ENCODE measurements at places on chromosomes 13 and 19.
A peak's percentile ranks its signal among the peaks of the same experiment; 100 is the strongest.

- no peak for DNase-seq
Measured at GRCh38 chr19:15759962-15760565, 22.3 kb downstream of the OR10H3 start.

GRCh38 chr13:34431827-34432581 is 510.1 kb upstream of the NBEA start:
- DNase-seq, result no peak

GRCh38 chr13:73336773-73337172 is 278.0 kb downstream of the KLF5 start:
- no peak for DNase-seq

DNA sequence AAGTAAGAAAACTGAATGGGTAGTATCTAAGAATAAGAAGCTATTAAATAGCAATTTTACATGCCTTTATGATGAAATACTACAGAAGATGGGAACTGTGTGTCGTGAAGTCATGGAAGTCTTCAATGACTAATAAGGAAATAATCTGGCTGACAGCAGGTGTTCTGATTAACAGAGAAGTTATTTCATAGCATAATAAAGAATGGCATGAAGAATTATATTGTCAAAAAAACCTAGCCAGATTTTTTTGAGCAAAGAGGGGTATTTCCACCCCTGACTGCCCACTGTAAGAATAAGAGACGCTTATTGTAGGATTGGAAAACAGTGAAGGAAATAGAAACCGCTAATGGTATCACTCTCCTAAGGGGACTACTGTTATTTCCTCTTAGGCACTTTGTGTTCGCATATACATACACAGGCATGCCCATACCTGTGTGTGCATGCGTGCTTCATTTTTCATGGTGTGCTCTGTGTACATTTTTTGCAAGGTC is 318.8 kb downstream of the SHISA2 start:
- no peak for DNase-seq

DNA sequence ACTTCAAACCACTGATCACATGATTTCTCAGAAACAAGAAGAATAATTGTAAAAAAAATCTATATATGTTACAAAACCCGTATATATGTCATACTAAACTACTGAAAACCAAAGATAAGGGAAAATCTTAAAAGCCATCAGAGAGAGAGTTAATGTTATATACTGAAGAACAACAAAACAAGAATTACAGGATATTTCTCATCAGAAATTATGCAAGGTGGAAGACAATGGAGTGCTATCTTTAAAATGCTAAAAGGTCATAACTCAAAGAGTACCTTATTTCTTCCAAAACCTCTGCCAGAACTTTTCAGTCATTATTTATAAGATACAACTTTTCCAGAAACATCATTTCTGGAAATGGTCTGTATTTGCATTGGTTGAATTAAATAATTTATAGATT is 256.8 kb downstream of the RBM26 start:
- no peak for DNase-seq

GRCh38 chr13:57634839-57635165 is 3.3 kb downstream of the PCDH17 start:
- no peak for DNase-seq

- DNase-seq, result no peak
Measured at GRCh38 chr13:107289540-107289939, 721.6 kb upstream of the ARGLU1 start.

DNA sequence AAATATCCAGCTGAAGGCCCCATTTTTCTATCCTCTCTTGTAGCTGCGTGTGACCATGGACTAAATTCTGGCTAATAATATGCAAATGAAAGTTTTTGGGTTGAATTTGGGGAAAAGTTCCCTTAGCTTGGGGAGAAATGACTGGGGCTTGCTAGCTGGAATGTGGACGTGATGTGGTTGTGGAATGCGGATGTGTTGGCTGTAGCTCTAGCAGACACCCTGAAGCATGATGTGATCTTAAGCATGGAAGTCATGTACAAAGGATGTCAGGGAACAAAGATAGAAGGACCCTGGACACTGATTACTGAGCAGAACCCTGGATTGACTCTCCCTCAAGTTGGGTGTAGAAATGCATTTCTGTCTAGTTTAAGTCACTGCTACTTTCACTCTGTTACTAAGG is 25.4 kb upstream of the SCEL start:
- DNase-seq, result no peak

DNA sequence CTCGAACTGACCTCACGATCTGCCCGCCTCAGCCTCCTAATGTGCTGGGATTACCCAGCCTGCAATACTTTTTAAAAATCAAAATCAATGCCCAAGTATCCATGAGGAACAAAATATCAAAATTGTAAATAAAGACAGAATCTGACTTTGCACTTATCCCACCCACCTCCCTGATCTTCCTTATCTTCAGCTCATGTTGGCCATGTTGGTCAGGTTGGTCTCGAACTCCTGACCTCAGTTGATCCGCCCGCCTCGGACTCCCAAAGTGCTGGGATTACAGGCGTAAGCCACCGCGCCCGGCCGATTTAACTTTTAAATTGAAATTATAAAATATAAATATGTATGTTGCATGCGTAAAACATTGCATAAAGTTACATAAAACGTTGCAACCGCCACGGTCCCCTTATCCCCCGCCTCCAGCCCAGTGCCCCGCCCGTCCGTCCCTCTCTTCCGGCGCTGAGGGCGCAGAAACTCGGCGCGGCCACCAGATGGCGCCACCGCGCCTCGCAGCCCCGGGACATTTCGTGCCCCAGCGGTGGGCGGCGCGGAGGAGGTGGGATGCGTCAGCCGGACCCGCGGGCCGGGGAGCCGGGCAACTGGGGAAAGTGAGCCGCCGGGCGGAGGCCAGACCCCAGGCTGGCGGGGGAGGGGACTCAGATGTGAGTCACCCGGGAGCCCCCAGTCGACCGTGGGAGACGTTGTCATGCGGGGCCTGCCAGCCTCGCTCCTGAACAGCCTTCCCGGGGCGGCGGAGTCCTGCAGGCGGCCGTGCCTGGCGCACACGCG is 1.5 kb upstream of the GADD45B start:
- peak; percentile 31 for DNase-seq

- no peak for DNase-seq
Measured at GRCh38 chr13:34731486-34731885, 210.6 kb upstream of the NBEA start.

DNA sequence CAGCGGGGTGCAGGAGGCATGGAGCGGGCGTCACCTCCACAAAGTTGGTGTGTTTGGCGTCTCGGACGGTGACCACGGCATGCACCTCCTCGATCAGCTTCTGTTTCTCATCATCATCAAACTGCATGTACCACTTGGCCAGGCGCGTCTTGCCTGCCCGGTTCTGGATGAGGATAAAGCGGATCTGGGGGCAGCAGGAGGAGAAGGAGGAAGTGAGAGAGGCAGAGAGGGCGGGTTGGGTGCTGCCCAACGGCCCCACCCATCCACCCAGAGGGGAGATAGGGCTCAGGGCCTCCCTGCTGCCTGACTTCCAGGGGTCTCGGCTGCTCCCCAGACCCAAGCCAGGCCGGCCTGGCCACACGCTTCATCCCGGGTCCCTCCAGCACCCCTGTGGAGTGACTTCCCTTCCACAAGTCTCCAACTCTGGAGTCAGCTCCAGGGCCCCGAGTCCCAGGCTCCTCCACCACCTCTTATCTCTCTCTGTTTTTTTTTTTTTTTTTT is 4.6 kb downstream of the AP2S1 start:
- no peak for DNase-seq

DNA sequence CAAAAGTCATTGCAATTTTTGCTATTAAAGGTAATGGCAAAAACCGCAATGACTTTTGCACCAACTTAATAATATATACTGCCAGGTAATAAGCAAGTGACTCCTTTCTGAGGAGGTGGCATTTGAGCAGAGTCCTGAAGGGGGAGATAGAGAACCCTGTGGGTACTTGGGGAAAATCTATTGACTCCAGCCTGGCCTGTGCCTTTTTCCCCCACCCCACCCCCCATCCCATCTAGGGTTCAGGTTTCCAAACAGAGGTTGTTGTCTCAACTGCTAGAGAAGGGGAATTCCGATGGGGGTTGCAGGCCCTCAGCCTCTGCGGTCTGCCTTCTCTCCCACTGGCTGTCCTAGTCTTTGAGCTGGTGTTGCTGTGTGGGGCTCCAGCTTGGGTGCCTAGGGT is 11.5 kb downstream of the S1PR2 start:
- no peak for DNase-seq

GRCh38 chr13:46571189-46571908 is 18.4 kb downstream of the LRCH1 start:
- no peak for DNase-seq

DNA sequence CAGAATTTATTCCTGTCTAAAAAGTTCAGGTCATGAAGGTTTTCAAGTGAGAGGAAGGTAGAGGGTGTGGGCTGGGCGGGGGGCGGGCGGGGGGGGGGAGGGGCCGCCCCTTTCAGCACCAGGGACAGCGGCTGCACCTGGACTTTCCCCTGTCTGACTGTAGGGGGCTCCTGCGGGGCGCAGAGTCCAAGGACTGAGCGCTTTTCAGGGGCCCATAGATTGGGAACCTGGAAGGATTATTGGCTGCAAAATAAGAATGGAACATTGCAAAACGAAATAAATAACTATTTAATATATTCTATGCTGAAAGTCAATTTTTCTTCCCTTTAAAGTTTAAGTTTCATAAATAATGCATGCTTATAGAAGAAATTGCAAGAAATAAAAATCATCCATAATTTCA is 8.9 kb upstream of the CYP4F3 start:
- DNase-seq, result no peak

- DNase-seq, result peak; percentile 18
Measured at GRCh38 chr13:78599645-78600279, 3.6 kb downstream of the POU4F1 start.

- no peak for DNase-seq
Measured at GRCh38 chr13:36059321-36059720, 71.9 kb downstream of the DCLK1 start.

DNA sequence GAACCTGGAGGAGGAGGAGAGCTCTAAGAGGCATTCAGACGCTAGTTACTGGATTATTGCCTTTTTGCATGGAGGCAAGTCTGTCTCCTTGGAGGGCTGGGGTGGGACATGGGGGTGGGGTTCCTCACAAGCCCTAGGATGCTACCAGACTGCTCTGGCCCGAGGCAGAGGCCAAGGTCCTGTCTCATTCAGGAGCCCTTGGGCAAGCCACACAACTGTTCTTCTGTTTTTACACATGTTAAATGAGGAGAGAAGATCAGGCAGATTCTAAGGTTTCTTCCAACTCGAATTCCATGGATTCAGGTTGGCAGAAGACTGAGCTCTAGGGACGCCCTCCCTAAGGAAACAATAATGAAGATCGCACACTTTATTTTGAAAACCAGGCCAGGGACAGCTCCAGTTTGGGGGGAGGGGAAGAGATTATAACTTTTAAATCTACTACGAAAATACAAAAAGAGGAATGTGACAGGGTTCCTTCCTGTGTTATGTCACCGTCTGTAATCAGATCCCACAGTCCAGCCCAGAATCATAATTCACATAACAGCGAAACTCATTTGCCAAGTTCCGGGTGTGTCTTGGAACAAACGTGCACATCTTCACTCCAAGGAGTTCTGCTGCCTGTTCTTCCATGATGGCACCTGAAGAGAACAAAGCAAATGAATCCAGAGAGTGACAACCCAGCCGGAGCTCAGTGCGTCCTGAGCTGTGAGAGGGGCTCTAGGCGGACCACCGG is 25.2 kb downstream of the IL17D start:
- DNase-seq, result no peak

GRCh38 chr19:44847144-44848035 is 1.3 kb downstream of the NECTIN2 start:
- DNase-seq, result no peak

DNA sequence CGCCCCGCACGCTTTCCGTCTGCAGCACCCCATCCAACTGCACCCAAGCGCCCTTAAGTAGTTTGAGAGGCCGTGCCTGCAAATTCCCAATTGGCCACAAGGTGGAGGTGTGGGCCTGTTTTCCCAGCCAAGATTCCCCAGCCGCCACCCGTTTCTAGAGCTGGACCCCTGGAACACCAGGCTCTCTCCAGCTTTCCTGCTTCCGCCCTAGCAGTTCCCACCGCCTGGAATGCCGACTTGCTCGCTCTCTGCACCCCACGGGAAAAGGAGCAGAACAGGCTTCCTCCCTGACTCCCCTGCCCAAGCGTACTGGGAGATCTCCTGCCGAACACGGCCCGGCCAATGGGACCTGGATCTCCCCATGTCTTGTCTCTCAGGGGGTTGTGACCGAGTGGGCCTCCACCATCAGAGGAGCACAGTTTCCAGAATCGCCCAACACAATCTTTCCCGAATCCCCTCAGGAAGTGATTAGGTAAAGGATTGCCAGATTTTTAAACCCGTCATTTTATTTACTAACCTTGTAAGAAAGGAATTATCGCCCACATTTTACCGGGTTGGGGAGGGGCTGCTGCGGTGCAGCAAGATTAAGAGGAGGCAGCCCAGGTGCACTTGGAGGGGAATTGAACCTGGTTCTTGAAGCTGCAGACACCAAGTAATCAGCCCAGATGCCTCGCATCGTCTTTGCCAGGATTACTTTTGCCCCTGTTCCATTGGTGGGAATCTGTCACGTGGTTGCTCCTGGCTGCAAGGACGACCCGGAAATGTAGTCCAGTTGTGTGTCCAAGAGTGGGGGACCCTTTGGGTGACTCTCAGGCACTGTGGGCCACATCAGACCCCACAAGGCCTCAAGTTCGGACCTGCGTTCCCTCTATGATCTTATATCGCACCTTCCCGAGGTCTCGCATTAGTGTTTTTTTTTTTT is 3.5 kb upstream of the NAPSA start:
- DNase-seq, result no peak

GRCh38 chr19:41915776-41916414 is 12.4 kb downstream of the ERFL start:
- DNase-seq, result no peak

DNA sequence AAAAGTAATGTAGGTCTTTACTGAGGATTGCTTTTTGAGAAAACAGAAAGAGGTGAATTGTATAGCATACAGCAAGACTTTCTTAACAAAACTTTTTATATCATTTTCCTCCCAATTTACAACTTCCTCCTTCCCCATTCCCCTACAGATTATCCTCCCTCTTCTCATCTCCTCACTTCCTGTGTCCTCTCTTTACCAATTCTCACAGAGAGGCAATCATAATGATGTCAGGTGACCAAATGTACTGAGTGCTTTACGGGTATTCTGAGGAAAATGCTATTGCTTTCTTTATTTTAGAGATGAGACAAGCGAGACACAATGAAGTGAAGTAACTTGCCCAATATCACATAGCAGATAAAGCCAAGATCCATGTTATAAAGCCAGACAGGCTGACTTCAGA is 1.7 kb upstream of the MTMR6 start:
- no peak for DNase-seq

GRCh38 chr19:52140032-52140710 is 433 bp upstream of the ZNF616 start:
- DNase-seq, result no peak

GRCh38 chr13:113660066-113660465 is 2.1 kb upstream of the ATP4B start:
- DNase-seq, result no peak

- no peak for DNase-seq
Measured at GRCh38 chr13:25384758-25385410, 13.1 kb downstream of the ATP8A2 start.

- DNase-seq, result no peak
Measured at GRCh38 chr19:40512473-40513344, 45.9 kb downstream of the SPTBN4 start.
